Activated effector memory CD4-positive, alpha-beta T cell treated with anti-CD3 and anti-CD28 coated beads, Interleukin-2, amount 50 U/mL, for 16 hours (primary cell): ENCODE measurements at places on chromosomes 12 and 14.
A peak's percentile ranks its signal among the peaks of the same experiment; 100 is the strongest.

DNA sequence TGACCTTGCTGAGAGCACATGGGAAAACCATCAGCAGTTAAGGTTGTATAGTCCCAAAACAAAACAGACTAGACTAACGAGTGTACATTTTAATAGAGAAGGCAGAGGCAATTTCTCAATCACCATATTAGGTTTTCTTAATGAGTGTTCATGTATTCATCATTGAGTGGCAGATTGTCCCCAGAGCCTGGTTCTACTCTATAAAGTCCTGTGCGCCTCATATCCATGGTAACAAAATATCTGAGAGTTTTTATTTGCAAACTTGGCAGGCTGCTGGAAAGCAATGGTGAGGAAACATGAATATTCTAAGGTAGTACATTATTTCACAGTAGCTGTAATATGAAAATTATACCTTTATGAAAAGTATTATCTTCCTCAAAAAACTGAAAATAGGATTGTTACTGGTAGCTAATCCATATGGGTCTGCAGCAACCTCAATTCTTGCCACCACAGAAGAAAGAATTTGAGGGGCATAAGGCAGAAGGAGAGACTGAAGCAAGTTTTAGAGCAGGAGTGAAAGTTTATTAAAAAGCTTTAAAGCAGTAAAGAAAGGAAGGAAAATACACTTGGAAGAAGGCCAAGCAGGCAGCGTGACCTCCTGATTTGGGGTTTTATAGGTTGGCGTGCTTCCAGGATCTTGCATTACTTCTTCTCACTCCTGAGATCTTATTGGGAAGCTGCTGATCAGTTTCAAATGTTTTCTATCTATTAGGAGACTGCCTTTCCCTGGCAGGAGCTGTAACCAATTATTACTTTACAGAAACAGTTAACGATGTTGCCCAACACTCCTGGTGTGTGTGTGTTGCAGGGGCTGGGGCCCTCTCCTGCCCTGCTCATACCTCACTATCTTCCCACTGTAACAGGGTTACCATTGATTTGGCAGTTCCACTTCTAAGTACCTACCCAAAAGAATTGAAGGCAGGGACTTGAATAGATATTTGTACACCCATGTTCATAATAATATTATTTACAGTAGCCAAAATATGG lies 154.0 kb upstream of the NUDT4 start:
- DNase-seq, result no peak

GRCh38 chr14:95452893-95453712 lies 63.3 kb downstream of the SYNE3 start:
- no peak for DNase-seq

DNA sequence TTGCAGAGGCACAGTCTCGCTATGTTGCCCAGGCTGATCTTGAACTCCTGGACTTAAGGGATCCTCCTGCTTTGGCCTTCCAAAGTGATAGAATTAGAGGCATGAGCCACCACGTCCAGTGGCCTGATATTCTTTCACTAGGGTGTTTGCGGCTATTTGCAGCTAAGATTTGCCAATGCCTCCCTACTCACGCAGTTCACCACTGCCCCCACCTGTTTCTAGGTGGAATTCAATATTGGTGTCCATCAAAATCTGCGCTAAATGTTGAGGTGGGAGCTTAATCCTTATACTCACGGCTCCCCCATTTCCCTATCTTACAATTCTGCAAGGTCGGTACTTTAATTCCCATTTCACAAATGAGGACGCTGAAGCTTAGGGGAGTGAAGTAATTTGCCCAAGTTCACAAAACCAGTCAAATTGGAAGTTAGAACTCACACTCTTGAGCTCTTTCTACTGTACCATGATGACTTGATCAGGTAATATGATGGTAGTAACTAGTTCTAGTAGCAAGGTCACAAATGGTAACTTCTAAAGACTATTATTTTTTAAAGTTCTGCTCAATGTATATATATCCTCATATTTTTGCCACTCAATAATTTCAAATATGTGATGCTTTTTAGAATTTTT lies 22.1 kb upstream of the LRRC9 start:
- no peak for DNase-seq

DNA sequence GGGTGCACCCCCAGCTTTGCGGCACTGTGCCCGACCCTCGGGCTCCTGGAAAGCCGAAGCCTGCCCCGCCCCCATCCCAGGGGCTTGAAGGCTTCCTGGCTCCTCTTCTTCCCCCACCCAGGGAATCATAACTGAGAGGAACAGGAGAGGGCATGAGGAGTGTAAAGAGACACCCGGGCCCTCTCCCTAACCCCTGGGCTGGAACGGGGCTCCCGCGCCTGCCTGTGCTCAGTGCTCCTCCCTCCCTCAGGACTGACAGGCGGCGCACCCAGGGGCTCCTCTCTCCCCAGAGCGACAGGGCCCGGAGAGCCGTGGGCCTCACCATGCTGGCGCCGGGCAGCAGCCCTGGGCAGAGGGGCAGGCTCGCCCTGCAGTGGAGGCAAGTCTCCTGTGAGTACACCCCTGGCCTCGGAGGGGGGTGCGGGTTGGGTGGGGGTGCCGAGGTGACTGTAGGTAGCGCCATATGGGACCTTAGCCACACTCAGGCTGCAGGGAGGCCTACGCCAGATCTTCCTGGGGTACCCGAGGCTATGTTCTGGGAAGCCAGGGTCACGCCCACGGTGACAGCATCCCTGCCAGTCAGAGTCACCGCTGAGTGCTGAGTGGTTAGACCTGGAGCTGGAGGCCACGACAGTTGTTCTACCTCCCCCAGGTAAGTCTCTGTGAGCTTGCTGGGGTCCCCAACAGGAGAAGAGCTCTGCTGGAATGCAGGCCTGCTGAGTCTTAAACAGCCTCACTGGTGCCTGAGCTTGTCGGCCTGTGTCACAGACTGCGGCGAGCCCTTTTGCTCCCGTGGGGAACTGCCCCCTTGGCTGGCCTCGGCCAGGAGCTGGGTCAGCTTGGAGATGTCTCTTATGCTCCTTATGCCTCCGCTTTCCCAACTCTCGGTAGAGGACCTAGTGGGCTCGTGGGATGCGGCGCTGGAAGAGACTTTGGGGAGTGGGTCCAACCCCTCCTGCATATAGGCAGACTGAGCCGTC lies 7.8 kb downstream of the LRTM2 start:
- no peak for DNase-seq

DNA sequence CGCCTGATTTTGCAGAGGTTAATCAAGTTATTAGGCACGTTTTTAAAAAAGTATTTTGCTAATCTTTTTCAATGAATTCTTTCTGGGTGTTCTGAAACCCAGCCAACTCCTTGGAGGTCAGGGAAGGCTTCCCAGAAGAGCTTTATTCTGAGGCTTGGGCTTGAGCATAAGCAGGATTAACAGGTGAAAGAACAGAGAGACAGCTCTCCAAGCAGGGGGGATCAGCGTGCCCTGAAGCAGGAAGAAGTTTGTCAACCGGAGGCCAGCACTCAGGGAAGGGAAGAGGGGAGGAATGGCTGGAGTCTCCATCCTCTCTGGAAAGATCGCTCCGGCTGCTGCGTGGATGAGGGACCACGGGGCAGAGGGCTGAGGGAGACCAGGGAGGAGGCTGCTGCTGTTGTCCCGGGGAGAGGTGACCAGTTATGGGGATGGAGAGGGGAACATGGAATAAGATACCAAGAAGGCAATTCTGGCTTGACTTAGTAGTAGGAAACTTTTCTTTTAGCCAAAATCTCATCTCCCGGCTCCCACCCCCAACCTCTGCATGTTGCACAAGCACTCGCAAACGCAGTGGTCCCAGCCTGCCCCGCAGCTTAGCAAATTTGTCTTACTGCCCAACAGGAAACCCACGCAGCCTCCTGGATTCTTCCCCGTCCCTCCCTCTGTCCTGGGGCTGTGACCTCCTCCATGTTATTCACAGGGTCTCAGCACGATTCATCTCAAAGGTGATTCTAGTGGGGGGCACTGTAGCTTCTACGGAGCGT lies 1.1 kb upstream of the SSH1 start:
- DNase-seq, result no peak

DNA sequence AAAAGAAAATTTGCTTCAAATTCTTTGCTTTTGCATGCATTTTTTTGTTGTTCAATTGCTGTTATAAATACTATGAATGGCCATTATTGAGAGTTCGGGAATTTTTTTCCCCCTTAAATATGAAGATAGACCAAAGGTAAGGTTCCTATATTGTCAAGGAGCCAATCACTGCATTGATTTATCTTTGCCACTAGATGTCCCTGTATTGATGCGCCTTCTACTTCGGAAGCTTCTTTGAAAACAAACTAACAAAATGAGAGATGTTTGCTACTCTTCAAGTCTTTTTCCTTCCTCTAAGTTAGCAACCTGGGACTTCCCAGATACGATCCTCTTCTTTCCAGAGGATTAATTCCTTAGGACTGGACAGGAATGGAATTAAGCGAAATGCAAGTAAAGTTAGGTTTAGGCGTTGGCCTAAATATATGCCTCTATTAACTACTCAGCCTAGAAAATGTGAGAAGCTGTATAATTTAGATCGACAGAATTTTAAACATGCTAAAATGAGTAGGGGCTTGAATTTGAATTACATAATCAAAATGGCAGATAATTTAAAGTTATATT lies 318.1 kb downstream of the AEBP2 start:
- DNase-seq, result no peak

DNA sequence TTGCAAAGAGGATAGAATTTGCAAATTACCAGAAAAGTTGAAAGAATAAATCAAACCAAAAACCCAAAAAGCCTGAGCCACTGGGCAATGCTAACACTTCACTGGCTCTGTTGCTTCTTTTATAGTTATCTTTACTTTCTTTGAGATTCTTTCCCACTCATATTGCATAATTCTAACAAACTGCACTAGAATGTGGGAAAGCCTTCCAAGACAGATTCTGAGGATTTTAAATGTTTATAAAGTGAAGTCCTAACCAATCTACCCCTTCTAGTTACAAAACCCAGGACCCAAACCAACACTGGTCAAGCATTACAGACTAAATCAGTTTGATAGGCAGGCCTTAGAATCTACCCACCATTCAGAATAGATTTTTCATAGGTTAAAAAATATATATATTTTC lies 150.9 kb downstream of the MED13L start:
- DNase-seq, result no peak

GRCh38 chr12:61717986-61718385 lies 542.2 kb upstream of the USP15 start:
- DNase-seq, result no peak

GRCh38 chr12:72017054-72017651 lies 78.5 kb downstream of the TPH2 start:
- peak; percentile 80 for DNase-seq

GRCh38 chr14:52369305-52369801 lies 55.2 kb downstream of the PTGER2 start:
- no peak for DNase-seq

- no peak for DNase-seq
Measured at GRCh38 chr14:84535976-84536375, 994.0 kb upstream of the FLRT2 start.

GRCh38 chr14:52522033-52522432 lies 30.3 kb downstream of the TXNDC16 start:
- DNase-seq, result no peak

DNA sequence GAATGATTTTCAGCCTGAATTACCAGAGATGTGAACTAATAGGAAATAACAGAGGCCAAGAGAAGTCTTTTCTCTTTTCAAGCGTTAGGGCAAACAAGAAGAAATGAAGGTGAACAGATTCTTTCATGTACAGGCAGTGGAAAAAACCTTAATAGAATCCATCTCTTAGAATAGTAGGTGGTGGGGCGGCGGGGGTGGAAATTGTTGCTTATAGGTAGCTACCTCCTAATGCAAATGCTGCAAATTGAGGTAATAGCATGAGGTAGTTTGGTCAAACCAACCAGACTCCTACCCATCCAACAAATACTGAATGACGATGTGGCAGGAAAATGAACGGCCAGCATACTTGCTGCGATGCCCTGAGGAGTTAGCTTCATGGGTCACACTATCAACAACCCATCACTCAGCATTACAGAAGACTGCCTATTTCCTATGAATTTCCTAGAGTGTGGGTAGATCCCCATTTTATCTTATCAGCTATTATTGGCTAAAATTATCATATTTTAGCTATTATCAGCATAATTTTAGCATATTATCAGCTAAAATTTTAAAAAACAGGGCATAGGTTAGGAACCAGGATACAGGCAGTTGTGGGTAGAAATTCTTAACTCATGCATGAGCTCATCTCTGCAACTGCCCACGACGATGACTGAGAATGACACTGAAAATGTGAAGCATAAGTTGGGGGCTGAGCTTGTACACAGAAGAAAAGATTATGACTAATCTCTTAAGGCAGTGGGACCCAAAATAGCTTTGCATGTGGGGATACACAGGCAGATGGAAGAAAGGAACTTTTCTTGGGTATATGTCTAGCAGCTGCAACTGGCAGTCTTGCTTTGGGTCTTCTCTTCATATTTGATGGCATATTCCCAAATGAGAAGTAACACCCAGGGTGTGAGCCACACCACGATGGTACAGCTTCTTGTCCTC lies 68.7 kb downstream of the NIN start:
- no peak for DNase-seq

DNA sequence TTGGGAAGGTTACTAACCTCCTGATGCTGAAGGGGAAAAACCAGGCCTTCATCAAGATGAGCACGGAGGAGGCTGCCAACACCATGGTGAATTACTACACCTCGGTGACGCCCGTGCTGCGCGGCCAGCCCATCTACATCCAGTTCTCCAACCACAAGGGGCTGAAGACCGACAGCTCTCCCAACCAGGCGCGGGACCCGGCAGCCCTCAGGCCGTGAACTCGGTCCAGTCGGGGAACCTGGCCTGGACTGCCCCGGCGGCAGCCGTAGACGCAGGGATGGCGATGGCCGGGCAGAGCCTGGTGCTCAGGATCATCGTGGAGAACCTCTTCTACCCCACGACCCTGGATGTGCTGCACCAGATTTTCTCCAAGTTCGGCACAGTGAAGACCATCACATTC lies 133.0 kb upstream of the FUT8 start:
- no peak for DNase-seq

DNA sequence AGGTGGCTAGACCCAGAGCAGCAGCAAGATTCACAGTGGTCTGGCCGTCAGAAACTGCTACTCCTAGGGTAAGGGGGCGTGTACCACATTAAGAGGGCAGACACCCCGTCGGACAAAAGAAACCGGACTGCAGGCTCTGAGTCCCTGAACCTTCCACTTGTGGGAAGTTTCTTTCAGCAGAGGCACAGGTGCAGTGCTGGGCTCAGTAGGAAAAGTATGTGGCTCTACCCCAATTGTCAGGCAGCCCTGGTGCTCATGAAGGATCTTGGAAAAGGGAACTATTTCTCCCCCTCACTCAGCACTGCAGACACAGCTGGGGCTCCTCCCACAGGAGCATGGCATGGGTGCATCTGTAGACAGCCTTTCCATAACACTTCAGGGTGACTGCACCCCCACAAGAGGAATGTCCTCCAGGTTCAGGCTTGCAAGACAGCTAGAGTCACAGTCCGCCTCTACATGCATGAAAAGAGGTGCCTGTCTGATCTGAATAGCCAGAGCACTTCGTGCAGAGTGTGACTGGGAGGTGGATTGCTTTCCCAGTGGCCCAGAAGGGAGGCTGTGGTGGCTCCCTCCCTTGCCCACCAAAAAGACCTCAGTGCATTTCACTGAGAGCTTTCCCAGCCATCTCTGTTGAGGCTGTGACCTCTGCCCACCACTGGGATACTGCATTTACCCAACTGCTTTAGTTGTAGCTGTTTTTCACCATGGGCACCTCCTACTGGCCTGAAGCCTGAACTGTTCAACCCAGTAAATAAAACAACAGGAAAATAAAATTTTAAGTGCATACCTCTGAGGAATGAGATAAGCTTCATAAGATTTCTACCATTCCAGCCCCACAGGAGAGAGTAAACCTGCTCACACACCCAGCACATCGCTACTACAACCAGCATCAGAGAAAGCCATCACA lies 14.2 kb downstream of the CEP128 start:
- no peak for DNase-seq
